ENCODE measurements at places on chromosomes 4 and X.
A peak's percentile ranks its signal among the peaks of the same experiment; 100 is the strongest.

DNA sequence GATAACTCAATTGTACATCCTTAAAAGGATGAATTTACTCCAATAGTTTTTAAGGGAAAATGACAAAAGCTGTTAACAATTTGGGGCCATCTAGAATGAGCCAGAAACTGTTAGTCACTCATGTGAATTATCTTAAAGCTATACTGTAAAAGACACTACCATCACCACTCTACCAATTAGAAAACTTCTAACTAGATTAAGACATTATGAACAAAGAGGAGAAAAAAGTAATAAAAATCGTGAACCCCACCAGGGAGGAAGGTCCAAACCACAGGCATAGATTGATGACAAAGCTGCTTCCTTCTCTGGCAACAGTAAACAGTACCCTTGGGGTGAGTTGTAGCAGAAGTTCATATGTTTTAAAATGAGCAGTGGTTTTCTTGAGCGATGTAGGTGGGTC is 106.1 kb downstream of the PDGFC start:
- no peak for DNase-seq

- no peak for DNase-seq
Observed at GRCh38 chr4:88291003-88291402, 6.6 kb upstream of the PPM1K start.

DNA sequence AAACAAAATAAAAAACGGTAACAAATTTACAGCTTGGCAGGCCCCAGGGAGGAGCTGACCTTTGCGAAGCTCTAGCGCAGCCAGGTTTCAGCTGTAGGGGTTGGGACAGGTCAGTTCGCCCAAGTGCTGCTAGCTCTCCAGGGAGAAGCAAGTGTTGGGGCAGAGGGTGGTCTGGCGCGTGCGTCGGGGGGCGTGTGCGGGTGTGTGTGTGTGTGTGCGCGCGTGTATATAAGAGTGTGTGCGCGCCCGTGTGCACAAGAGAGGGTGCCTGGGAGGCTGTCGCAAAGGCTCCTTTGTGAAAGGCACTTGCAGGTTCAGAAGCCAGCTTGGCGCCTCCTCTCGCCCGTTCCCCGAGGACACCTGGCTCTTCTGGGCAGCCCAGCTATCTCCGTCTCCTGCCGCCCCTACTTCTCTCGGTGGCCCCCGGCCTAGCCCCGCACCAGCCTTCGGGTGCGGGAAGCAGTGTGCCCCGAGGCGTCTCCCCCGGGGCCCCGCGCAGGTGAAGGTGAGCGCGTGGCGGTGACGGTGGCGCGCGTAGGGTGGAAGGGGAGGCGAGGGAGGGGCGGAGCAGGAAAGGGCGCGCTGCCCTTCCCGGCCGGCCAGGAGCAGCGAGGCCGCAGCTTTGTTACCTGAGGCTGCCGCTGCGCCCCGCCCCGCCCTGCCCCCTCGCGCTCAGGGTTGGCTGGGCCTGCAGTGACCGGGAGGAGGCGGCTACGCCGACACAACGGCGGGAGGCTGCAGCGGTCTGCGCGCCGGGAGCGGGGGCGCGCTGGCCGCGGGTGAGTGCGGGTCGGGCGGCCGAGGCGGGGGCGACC is at the start of gene FHDC1:
Gene FHDC1 (plus strand): TSS at position 693 of the 815 bp plus-strand sequence. CDS start 6,735 bp downstream, outside the sequence.
- peak; percentile 2 for DNase-seq

DNA sequence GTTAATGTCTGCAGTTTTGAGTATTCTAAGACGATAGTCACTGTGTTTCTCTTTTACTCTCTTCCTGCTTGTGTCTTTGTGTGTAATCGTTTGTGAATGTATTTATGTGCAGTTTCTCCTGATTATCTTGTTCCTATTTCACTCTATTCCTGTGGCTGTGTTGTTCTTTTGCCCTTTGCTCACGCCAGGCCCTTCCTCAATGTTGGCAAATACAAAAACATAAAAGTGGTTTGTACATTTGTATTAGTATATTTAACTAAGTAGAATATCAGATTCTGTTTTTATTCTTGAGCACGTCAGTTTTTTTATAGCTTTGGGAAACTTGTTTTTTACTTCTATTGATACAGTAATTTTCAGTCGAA is 107.6 kb upstream of the BMPR1B start:
- no peak for DNase-seq

GRCh38 chrX:97628807-97629596 is 745.3 kb downstream of the RPA4 start:
- no peak for DNase-seq

- DNase-seq: no peak
Observed at GRCh38 chr4:5928844-5929420, 36.0 kb upstream of the CRMP1 start.

GRCh38 chrX:107826238-107827029 is 768 bp downstream of the MID2 start:
- DNase-seq: peak; percentile 9

DNA sequence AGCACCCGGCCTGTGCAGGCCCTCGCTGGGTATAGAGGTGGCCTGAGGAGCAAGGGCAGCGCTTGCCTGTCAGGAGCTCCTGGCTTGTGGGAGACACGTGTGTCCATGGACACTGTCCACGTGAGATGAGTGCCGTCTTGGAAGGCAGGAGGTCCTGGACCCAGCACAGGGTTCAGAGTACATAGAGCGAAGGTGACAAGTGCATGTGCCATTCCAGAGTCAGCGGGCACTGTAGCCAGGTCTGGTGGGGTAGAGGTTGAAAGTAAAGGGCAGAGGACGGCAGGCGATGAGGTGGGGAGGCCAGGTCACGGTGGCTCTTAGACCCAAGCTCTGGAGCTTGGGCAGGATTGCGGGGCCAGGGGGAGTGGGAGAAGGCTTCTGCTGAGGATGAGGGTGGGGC is 28.4 kb upstream of the TADA2B start:
- no peak for DNase-seq

- no peak for DNase-seq
Observed at GRCh38 chrX:16171944-16172343, 4.7 kb downstream of the MAGEB17 start.
